Stimulated activated CD8-positive, alpha-beta memory T cell treated with anti-CD3 and anti-CD28 coated beads, Interleukin-12 subunit alpha, Interleukin-12 subunit beta, amount 100 ng/mL, for 4 hours (primary cell): ENCODE measurements at places on chromosomes 6 and 20.

DNA sequence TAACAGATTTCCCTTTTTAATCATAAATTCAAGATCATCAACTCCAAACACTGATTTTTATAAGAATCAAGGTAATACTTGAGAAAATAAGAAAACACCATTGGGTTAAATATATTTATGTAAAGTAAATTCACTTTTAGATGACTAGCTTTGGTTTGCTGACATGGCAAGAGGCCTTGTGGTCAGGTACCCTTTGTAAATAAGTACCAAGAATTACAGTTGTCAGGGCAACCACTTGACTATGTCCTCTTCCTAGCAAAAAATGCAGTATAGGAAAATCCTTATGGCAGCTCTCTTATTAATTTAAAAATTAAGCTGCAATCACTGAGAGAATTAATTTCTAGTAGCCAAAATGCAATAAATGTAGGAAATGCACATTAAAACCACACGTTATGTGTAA, 153.8 kb downstream of the INSM1 start:
- no peak for DNase-seq

GRCh38 chr20:47027042-47027441, 132.4 kb downstream of the EYA2 start:
- no peak for DNase-seq

- no peak for DNase-seq
Measured at GRCh38 chr6:90078513-90079289, 184.4 kb downstream of the GJA10 start.

DNA sequence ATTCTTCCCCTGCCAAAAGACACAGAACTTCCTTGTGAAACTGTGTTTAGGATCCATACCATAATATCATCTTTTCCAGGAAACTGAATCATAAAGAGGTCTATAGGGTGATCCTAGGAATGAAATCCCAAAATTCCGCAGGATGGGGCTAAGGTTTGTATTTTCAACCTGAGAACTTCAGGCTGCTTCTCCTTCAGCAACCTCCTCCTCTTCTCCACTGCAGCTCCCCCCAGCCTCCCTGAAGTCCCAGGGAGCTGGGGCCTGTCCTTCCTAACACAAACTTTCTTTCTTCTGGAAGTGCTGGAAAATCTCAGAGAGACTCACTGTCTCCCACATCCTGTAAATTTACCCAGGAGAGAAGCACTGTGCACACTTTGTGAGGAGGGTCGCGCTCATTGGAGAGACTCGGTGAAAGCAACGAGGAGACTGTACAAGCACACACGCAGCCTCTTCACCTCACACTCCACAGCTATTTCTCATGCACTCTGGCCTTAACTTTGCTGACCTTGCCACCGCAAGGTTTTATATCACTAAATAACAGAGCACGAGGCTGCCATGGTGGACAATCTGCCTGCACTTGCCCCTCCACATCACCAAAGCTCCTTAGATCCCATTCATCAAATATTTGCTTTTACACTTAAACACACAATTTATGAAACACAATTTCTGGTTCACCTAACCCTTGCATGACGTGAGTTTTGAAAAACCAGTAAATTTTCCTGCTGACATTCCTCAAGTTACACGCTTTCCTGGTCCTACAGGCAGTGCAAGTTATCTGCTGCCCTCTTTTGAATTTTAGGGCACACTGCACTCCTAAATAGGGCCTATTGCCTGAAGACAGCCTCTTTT, 14.3 kb downstream of the ID4 start:
- DNase-seq, result no peak

DNA sequence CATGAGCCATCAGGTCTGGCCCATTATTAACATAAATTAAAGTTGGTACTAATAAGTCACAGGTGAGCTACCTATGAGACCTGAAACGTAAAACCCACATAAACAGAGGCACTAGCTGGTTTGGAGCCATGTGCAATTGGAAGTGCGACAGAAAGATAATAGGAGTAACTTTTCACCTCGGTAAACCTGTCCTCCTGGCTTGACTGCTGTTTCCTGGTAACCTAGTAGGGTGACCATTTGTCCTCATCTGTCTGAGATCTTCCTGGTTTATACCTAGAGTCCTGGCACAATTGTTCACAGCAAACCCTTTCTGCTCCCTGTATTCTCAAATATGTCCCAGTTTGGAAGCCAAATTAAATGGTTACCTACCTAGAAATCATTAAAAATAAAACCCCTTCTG, 7.4 kb downstream of the TBC1D20 start:
- DNase-seq, result no peak

DNA sequence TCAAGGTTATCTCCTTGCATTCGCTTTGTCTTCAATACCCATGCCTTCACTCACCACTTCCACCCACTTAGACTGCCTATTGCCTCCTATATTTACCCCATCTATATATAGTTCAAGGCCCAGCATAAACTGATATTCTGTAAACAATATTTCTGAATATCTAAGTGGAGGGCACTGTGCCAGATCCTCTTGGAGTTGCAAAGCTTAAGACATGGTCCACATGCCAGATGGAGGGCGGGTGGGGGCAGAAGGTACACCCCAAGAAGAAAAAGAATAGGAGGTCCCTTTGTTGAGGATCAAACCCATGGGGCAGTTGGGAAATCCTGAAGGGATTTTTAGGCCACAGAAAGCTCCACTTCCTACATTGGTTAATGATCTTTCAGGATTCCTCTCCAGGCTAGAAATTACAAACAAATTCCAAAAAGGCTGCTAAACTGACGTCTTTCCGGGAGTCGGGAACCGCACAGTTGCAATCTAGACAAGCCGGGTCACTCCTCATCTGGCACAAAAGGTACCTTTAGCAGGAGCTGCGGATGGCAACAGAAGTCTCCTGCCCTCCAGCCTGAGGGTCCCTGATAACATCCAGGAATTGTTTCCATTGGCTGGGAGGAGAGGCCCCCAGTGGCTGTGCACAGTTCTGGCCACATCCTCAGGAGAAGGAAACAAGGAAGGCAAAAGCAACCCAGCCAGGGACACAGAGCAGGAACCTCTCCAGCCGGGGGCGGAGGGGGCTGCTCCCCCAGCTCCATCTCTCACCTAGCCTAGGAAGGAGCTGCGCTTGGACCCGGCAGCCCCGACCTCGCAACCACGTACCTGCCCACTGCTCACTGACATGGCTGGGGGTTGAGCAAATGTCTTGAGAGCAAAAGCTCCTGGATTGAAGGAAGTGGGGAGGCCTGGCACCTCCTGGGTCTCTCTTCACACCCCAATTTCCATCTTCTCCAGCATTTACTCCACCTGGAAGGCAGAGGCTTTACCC, 5.9 kb upstream of the LPIN3 start:
- no peak for DNase-seq

DNA sequence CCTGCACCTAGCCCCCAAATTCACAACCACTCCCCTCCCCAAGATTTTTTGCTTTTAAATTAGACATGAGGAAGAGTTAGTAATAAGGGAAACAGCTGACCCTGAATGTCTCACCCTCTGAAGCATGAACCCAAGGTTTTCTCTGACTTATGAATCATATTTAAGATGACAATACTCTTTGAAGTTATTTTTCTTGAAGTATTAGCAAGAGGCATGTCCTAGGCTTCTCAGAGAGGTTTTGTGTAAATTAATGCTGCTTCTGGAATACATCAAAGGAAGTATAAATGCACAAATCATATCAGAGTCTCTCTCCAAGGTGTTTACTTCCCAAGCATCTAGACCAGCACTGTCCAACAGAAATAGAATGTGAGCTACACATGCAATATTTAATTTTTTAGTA, 408.1 kb upstream of the MARCKS start:
- DNase-seq, result no peak

GRCh38 chr6:46637145-46637544, 15.5 kb downstream of the CYP39A1 start:
- DNase-seq, result no peak

DNA sequence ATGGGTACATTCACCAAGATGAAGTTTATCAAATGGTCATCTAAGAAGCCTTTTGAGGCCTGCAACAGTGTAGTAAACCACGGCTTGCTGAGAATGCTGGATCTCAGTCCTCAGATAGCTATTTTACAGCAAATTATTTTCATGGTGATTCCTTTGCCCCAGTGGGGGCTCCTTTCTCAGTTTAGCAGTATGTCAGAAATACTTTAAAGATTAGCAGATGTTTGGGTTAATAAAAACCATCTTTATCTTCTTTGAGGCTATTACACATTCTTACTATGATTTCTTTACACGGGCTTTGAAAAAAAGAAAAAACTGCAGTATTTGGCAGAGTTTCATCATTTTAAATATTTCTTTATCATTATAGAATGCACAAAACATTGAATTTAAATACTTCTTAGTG, 10.7 kb downstream of the MYLIP start:
- no peak for DNase-seq

GRCh38 chr6:138538390-138539031, 39.2 kb upstream of the NHSL1 start:
- DNase-seq, result no peak

GRCh38 chr6:109821428-109821827, 130.3 kb downstream of the FIG4 start:
- no peak for DNase-seq

- DNase-seq, result no peak
Measured at GRCh38 chr6:74409447-74409846, 713.4 kb downstream of the CD109 start.

- DNase-seq, result no peak
Measured at GRCh38 chr20:45069261-45069660, 31.7 kb downstream of the KCNS1 start.

DNA sequence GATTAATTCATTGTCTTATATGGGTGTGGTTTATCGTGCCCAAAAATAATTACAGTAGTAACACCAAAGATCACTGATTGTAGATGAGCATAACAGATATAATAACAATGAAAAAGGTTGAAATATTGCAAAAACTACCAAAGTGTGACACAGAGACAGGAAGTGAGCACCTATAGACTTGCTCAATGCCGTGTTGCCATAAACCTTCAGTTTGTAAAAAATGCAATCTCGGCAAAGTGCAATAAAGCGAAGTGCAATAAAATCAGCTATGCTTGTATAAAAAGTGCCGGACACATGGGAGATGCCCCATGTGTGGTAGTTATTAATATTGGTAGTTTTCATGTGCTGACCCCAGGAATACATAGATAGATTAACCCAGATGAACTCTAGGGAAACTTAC, 192.6 kb downstream of the NRN1 start:
- DNase-seq, result no peak

- DNase-seq, result no peak
Measured at GRCh38 chr6:39508515-39508914, 186.0 kb upstream of the KCNK16 start.

DNA sequence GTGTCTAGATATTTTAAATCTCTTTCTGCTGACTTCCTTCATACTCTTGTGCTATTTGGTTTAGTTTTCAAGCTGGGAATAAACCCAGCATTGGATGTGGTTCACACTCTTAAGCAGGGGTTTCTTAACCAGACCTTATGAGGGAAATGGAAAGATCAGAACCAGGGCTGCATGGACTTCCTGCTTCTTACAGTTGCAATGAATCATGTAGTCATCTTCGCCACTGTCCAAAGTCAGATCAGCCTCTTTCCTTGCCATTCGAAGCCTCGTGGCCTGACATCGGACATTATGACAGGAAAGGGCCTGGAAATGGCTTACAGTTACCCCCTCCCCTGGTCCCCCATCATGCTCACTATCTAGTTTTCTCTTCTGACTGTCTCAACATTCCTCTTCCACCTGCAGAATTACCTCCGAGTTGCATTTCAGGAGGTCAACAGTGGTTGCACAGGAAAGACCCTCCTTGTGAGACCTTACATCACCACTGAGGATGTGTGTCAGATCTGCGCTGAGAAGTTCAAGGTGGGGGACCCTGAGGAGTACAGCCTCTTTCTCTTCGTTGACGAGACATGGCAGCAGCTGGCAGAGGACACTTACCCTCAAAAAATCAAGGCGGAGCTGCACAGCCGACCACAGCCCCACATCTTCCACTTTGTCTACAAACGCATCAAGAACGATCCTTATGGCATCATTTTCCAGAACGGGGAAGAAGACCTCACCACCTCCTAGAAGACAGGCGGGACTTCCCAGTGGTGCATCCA, 16.8 kb upstream of the NAA20 start:
- DNase-seq, result no peak

- no peak for DNase-seq
Measured at GRCh38 chr6:108727966-108728730, 120.1 kb upstream of the ARMC2 start.

DNA sequence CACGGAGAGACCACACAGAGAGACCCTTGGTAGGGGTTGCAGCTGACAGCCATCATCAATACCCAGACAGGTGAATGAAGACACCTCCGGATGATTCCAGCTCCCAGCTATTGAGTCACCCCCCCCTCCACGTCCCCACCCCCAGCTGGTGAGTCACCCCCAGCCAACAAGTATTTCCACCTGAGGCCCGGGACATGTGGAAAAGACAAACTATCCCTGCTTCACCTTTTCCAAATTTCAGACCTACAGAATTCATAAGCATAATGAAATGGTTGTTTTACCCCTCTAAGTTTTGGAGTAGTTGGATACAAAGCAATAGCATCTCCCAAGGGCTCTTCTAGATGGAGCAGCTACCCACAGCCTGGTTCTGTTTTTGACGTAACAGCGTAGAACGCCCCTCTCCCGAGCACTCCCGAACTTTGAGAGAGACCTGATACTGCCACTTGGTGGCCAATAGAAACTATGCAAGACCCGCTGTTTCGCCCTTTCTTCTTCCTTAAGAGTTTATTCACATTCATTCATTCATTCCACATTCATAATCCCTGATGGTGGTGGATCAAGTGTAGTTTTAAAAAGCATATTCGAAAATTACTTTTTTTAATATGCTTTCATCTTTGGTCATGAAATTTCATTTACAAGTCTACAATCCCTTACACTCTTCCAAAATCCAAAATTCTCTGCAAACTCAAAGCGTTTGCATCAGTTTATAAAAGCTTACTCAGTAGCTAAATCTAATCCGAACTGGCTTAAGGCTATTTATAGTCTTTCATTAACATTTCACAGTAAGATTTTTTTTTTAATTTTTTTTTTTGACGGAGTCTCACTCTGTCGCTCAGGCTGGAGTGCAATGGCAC, 15.1 kb upstream of the PPP1R16B start:
- no peak for DNase-seq

- DNase-seq, result no peak
Measured at GRCh38 chr20:2708073-2708415, 15.5 kb downstream of the EBF4 start.

DNA sequence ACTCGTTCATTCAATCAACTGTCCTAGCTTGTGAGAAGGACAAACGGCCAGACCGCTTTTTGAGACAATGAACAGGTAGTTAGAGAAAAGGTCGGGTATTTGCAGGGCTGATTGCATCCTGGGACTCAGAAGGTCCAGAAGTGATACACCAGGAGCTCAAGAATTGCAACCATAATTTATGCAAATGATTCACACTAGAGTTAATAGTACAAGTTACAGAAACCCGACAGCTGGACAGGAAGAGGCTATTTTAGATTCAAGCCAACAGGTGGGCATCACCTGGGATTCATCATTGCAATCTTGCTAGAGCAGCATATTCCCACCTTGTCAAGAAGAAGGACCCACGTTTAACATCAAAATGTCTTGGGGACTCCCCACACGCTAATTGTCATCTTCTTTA, 83.5 kb downstream of the TNFAIP3 start:
- DNase-seq, result no peak

DNA sequence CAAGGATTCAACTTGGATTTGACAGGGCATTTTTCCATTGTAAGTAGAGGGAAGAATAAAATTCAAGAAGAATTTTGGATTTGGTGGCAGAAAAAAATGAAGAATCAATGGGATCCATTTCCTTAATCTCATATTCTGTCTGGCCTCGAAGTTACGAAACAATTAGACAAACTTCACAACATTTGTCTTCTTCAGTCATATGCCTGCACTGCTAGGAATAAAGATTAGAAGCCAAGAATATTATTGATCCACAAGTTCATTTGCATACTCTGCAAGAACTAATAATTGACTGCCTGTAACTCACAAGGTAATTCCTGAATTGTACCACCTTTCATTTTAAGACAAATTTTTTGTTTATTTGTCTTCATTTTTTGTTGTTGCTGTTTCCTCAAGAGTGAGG, 486.2 kb downstream of the HAO1 start:
- no peak for DNase-seq
